ENCODE measurements at places on chromosomes 7 and 10.

DNA sequence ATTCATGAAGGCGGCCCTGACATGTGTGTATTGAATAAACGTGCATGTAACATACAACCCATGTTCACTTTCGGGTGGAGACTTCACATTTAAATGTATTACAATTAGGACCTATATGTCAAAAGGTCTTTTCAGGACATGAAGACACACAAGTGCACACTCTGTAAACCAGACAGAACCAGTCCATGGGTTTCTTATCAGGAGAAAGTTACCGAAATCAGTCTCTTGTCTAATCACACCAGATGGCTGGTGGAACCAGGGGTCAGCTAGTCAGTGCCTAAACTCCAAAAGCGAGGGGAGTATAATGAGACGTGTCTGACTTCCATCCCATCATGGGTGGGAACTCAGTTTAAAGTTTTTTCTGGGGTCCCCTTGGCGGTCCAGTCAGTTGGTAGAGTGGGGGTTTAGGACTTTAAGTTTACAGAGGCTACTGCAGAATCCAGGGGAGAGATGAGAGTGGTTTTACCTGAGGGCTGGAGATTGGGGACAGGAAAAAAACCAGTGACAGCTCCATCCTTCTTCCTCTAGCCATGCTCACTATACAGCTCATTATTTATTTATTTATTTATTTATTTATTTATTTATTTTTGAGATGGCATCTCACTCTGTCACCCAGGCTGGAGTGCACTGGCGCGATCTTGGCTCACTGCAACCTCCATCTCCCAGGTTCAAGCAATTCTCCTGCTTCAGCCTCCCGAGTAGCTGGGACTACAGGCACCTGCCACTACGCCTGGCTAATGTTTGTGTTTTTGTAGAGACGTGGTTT is 251.3 kb upstream of the LYZL1 start:
- DNase-seq, result no peak

GRCh38 chr7:147857152-147858140 is 733.1 kb upstream of the C7orf33 start:
- no peak for DNase-seq

- no peak for DNase-seq
Observed at GRCh38 chr10:90905925-90906324, 15.0 kb downstream of the ANKRD1 start.

DNA sequence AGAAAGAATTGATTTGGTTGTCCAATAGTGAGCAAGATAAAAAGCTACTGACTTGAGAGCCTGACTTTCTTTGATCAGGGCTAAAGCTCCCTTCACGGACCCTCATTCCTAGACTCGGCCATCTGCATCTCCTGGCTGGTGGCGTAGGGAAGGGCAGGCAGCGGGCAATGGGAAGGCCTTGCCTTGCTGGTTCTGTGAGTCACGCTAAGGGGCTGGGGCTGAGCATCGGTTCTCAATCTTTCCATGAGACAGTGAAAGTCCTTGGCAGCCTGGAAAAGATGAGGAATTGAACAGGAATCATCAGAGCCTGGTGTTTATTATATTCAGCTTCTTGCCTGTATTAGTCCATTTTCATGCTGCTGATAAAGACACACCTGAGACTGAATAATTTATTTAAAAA is 475.3 kb downstream of the PLXNA4 start:
- no peak for DNase-seq

DNA sequence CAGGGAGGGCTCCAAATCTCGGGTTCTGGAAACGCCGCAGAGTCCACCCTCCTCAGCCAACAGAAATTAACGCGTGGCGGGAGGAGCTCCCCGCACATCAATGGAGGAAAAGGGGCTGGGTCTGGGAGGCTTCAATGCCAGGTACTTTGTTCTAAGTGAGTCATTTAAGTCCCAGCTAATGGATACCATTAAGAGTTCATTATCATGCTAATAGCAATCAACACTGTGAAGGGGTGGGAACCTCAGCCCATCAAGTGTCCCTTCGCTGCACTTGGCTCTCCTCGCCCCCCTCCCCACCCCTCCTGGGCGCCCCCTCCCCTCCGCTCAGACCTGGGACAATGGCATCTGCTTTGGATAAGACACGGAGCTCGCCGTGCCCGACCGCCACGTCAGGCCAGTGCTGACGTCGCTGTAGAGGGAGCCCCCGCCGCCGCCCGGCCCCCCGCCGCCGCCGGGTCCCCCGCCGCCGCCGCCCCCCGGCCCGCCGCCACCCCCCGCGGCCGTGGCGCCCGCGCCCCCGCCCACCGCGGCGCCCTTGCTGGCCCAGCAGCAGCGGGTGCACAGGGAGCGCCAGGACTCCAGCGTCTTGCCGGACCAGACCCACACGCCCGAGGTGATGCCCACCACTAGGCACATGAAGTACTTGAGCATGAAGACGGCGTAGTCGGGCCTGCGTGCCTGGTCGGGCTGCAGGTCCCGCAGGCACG is 2.9 kb downstream of the FZD8 start:
- DNase-seq, result no peak

DNA sequence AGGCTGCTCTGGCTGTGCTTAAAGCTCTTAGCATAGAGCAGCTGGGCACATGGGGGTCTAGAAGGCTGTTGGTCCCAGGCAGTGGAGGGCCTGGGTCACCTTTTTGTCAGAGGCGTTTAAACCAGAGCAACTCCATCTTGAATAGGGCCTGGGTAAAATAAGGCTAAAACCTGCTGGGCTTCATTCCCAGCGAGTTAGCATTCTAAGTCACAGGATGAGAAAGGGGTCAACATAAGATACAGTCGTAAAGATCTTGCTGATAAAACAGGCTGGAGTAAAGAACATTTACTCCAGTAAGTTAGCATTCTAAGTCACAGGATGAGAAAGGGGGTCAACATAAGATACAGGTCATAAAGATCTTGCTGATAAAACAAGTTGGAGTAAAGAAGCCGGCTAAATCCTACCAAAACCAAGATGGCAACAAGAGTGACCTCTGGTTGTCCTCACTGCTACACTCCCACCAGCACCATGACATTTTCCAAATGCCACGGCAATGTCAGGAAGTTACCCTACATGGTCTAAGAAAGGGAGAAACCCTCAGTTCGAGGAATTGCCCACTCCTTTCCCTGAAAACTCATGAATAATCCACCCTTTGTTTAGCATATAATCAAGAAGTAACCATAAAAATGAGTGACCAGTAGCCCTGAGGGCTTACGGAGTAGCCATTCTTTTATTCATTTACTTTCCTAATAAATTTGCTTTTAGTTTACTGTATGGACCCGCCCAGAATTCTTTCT is 96.8 kb upstream of the PCBD1 start:
- DNase-seq, result no peak

DNA sequence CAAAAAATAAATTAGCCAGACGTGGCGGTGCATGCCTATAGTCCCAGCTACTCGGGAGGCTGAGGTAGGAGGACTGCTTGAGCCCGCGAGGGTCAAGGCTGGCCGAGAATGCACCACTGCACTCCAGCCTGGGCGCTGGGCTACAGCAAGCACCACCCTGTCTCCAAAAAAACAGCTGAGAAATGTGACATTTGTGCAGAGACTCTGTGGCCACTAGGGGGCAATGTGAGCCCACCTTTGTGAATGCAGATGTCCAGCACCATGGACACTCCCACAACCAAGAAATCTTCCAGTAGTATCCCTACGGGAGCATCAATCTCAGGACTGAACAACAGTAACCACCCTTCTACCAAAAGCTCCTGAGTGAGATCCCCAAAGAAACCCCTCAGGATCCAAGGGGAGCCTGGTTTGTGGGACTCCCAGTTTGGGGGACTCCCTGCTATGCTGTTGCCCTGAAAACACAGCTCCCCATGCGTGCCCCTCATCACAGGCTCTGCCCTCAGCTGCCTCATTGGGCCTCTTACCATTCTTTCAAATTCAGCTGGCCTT is 6.2 kb upstream of the AHCYL2 start:
- DNase-seq, result peak; percentile 42

GRCh38 chr10:2392145-2392812 is 655.0 kb upstream of the ADARB2 start:
- DNase-seq, result no peak

- no peak for DNase-seq
Observed at GRCh38 chr7:151277631-151278030, 29.1 kb upstream of the SMARCD3 start.

- no peak for DNase-seq
Observed at GRCh38 chr7:80967071-80967916, 48.4 kb upstream of the SEMA3C start.

Measured in stimulated activated CD4-positive, alpha-beta T cell treated with anti-CD3 and anti-CD28 coated beads, Interleukin-1b, Interleukin-23, amount 100 ng/mL, for 1 hour (primary cell).